Aorta (tissue), 5 donors: ENCODE measurements at places on chromosomes 7 and 10. TPM values are rescaled to one million over a fixed set of nuclear protein-coding genes. Genes with fewer than 3 reads are reported as not detected.

Gene AP4M1
- total RNA-seq: 20.5 TPM

Gene STK31
- 2.2 TPM for total RNA-seq

Gene ELFN1
- total RNA-seq: 1.2 TPM

Gene VSTM4
- total RNA-seq: 34.2 TPM

Gene ACHE
- total RNA-seq: 2.0 TPM

Gene IFIT3
- 19.0 TPM for total RNA-seq

Gene ARHGAP22
- 19.1 TPM for total RNA-seq

Gene ASB13
- total RNA-seq: 25.0 TPM

Gene ST8SIA6
- total RNA-seq: 2.9 TPM

Gene PNLIP
- total RNA-seq: 2.3 TPM

Gene ZNF503
- total RNA-seq: 32.1 TPM

Gene FKBP6
- total RNA-seq: not detected

Gene PALD1
- total RNA-seq: 11.5 TPM

Gene SH2D4B
- 0.27 TPM for total RNA-seq

Gene CCDC146
- 8.9 TPM for total RNA-seq

Gene TMEM176B
- 34.3 TPM for total RNA-seq

Gene CPSF4
- 30.4 TPM for total RNA-seq

Gene CYP2C8
- total RNA-seq: 0.26 TPM

Gene SLC26A3
- total RNA-seq: not detected

Gene ADGRA1
- total RNA-seq: not detected

Gene ST7
- 32.1 TPM for total RNA-seq

Gene TAS2R40
- total RNA-seq: not detected

Gene ACBD7
- total RNA-seq: not detected

Gene CALHM2
- 52.8 TPM for total RNA-seq

Gene KCNIP2
- 3.9 TPM for total RNA-seq

Gene FBXL13
- 2.6 TPM for total RNA-seq

Gene STOX1
- total RNA-seq: 0.27 TPM

Gene GIMAP8
- total RNA-seq: 41.4 TPM

Gene EPHA1
- 0.21 TPM for total RNA-seq

Gene PLEKHS1
- total RNA-seq: 0.21 TPM

Gene OR6B1
- total RNA-seq: not detected

Gene MARCHF5
- 36.5 TPM for total RNA-seq

Gene SP4
- total RNA-seq: 7.6 TPM

Gene GIMAP6
- total RNA-seq: 49.2 TPM

Gene NPTX2
- 11.5 TPM for total RNA-seq

Gene DBF4
- total RNA-seq: 7.3 TPM

Gene SLC26A5
- 0.57 TPM for total RNA-seq

Gene MAD1L1
- total RNA-seq: 20.3 TPM

Gene MBL2
- total RNA-seq: not detected

Gene PHF14
- 51.8 TPM for total RNA-seq

Gene C10orf143
- total RNA-seq: 1.9 TPM

Gene RNLS
- 6.1 TPM for total RNA-seq

Gene SCIN
- 4.2 TPM for total RNA-seq

Gene CLCN1
- not detected for total RNA-seq

Gene OR6V1
- total RNA-seq: not detected

Gene STEAP2
- total RNA-seq: 73.2 TPM

Gene NANOS1
- total RNA-seq: 1.4 TPM

Gene CHAT
- not detected for total RNA-seq

Gene CYP3A4
- total RNA-seq: not detected

Gene FGFR2
- total RNA-seq: 5.8 TPM

Gene ADCYAP1R1
- total RNA-seq: 1.1 TPM

Gene STEAP4
- total RNA-seq: 125 TPM

Gene HOGA1
- 1.9 TPM for total RNA-seq

Gene BUB3
- 61.4 TPM for total RNA-seq

Gene HIPK2
- total RNA-seq: 108 TPM

Gene ACSL5
- total RNA-seq: 13.4 TPM

Gene LDB3
- total RNA-seq: 67.9 TPM

Gene SUN3
- total RNA-seq: not detected
